ENCODE measurements at places on chromosomes 5 and 9.

DNA sequence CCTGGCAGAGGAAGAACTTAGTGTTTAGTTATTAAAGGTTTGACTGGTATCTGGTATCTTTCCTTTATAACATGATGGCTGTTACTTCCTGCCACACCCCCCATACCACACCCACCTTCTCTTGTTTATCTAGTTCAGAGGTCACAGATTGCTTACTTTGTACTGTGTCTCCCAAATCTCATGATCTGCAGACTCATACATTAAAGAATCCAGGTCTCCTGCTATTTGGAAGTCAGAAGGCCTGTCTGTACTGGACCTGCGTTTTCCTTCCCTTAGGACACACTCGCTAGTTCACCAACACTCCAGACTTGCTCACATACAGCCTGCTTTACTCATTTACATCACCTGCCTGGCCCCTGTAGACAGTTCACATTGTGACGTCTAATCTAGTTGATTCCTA is 39.3 kb downstream of the NUDT12 start:
- DNase-seq, result no peak

DNA sequence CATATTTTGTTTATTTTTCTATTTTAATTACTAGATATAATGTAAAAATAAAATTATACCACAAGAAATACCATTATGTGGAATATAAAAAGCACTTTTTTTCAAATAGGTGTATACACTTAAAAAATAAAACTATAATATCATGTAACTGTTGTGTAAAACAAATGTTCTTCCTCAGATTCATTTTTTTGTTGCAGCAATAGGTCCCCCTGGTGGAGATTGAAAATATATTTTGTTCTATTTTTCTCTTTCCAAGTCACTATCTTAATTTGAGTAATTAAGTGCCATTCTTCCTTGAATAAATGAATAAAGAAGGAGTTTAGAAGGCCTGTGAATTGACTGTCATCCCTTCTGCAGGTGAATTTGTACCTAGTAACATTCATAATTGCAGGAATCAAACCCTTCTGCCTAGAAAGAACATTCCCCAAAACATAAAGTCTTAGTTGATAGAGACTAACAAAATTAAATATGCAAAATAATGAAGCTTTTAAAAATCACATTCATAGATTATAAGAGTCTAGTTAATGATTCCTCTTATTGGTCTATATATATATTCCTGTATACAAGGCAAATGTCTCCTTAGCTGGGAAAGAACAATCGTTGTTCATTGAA is 23.4 kb downstream of the CETN3 start:
- DNase-seq, result no peak

DNA sequence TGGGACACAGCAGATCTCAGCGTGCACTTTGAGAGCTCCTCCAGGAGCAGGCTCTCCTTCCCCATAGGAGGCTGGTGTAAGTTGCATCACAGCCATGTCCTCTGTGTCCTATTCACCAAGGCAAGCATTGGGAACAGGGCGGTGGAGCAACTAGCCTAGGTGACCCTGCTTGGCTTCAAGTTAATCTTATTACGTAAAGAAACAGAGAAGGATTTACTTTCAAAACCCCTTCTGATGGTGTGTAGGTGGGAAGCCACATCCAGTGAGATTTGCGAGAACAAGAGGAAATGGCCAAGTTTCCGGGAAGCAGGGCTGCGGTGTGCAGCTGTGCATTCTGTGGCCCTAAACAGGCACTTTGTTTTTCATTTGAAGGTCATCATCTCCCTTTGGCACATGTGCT is 80.2 kb downstream of the TRIO start:
- no peak for DNase-seq

- DNase-seq, result no peak
Measured at GRCh38 chr5:37789991-37790390, 49.9 kb downstream of the GDNF start.

GRCh38 chr9:122159026-122159924 is at the start of the genes MORN5 and NDUFA8:
Gene MORN5 (plus strand): TSS chr9:122159908. CDS start chr9:122159973, 65 bp downstream.
Gene NDUFA8 (minus strand): TSS chr9:122159779. CDS start chr9:122159677, 102 bp downstream.
- peak; percentile 97 for DNase-seq

- DNase-seq, result no peak
Measured at GRCh38 chr5:176817841-176818377, 7.5 kb downstream of the UNC5A start.

- DNase-seq, result no peak
Measured at GRCh38 chr5:62681117-62681850, 102.7 kb downstream of the LRRC70 start.

- DNase-seq, result no peak
Measured at GRCh38 chr9:93679536-93680442, 103.4 kb downstream of the PHF2 start.

- DNase-seq, result no peak
Measured at GRCh38 chr5:177462021-177462670, 11.3 kb downstream of the DBN1 start.

DNA sequence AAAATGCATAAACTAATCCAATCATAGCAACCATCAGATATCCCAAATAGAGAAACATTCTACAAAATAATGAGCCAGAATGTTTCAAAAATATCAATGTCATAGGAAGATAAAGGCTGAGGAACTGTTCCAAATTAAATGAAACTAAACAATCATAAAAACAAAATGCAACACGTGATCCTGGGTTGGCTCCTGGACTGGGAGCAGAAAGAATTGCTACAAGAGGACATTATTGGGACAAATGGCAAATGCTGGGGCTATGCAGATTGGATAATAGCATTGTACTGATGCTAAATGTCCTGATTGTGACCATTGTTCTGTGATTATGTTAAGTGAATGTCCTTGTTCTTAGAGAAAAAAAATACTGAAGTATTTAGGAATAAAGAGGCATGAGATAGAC is 54.2 kb upstream of the AKNA start:
- no peak for DNase-seq

DNA sequence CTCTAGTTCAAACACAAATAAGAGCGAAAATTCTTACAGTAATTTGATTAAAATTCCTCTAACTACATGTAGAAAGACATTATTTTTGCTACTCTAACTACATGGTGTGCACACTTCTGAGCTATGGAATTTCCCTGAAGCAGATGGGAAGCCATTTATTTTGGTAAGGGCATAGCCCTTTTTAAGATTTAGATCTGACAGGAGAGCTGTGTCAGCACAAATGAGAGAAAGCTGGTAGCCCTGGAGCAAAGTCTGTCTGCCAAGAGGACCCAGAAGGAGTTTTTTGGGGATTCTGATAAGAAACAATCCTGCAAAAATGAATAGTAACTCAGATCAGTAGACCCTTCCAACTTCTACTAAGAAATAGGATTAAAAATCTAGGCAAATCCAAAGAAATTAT is 595.9 kb upstream of the MEF2C start:
- DNase-seq, result no peak

DNA sequence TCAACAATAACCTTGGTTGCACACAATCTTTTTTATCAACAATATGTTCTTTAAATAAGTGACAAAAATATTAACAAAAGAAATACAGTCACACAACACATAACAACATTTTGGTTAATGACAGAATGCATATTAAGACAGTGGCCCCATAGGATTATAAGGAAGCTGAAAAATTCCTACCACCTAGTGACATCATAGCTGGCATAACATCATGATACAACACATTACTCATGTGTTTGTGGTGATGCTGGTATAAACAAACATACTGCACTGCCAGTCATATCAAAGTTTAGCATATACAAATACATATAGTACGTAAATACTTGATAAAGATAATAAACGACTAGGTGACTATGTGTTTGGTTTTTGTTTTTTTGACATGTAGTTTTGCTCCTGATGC is 344.8 kb upstream of the POU5F2 start:
- DNase-seq, result no peak

- no peak for DNase-seq
Measured at GRCh38 chr5:1565737-1566734, 42.3 kb upstream of the LPCAT1 start.

GRCh38 chr5:67032921-67033664 is 163.5 kb downstream of the CD180 start:
- DNase-seq, result no peak

GRCh38 chr9:86695910-86696424 is 251.3 kb downstream of the GAS1 start:
- no peak for DNase-seq
